Karpas-422 (cell line): ENCODE measurements at places on chromosomes 7 and 10.

DNA sequence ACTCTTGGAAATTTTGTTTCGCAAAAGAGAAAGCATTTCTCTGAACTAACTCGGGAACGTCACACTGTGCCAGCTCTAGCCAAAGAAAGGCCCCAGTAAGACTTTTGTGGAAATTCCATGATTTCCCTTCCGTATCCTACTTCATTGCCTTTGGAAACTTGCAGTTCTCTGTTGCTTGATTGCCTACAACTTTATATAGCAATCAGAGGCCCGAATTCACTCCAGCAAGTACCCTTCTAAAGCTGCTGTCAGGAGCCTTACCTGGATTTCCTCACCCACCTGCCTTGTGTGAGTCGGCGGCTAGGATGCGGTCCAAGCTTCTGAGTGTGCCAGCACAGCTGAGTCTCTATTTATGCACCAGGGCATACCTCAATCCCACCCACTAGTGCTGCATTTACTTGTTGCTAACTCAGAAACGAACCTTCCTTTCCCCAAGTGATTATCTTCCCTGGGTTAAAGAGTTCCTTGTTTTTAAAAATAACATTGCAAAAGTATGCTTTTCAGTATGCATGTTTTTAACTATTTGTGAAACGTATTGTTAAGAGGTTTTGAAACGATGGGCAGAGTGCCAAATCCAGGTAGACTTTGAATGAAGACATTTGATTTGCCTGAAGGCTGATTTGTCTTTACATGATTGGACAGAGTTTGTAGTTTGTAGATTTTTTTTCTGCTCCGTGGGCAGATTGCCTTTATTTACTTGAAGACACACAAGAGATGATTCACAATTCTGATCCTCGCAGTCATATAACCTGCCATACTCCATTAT, at the start of gene AGR2:
Gene AGR2 (minus strand): TSS at position 326 of the 766 bp plus-strand sequence. CDS start 3,203 bp downstream, outside the sequence.
- DNase-seq = no peak

DNA sequence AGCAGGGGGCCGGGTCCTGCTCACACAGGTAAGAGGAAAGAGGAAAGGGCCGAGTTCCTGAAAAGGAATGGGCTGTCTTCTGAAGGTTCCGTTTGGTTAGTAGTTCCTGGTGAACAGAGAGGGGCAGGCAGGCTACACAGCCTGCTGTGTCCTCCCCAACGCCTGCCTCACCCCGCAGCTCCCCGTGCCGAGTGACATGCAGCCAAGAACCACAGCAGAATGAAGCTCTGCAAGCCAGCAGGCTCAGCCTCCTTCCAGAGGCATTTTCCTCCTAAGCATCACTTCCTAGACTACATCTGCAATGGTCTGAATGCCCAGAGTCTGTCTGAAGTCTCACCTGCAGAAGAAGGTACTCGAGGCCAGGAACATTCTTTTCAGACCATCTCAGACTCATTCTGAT, 202.4 kb upstream of the TCERG1L start:
- DNase-seq = no peak

DNA sequence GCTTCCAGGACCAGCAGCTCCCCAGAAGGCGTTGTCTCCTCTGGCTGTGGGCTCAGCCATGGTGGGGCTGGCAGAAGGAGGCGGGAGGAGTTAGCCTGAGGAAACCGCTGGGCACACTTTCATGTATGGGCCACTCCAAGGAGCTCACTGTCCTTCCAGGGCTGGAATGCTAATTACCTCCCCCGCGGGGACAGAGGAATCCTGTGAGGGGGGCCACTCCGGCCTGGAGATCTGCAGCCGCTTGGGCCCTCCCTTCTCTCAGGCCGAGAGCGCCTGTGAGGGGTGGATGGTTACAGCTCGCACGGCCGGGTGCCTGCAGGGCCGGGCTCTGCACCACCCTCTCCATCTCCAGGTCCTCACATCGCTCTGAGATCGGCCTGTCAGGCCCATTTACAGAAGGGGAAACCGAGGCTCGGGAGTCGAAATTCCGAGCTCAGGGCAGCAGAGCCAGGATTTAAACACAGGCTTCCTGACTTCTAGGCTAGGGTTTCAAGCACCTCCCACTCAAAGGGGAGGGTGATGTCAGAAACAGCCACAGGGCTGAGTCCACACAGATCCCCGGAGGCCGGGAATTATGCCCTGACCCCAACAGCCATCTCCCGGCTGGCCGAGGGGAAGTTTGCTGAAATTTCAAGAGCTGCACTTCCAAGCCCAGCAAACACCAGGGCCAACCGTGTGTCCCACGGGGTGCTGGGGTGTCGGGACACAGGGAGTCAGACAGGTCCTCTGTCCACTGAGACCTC, 59.1 kb downstream of the PDGFA start:
- no peak for DNase-seq

GRCh38 chr7:23873306-23873705, 163.3 kb downstream of the STK31 start:
- no peak for DNase-seq

GRCh38 chr7:23012908-23013714, 819 bp downstream of the HYCC1 start:
- no peak for DNase-seq

DNA sequence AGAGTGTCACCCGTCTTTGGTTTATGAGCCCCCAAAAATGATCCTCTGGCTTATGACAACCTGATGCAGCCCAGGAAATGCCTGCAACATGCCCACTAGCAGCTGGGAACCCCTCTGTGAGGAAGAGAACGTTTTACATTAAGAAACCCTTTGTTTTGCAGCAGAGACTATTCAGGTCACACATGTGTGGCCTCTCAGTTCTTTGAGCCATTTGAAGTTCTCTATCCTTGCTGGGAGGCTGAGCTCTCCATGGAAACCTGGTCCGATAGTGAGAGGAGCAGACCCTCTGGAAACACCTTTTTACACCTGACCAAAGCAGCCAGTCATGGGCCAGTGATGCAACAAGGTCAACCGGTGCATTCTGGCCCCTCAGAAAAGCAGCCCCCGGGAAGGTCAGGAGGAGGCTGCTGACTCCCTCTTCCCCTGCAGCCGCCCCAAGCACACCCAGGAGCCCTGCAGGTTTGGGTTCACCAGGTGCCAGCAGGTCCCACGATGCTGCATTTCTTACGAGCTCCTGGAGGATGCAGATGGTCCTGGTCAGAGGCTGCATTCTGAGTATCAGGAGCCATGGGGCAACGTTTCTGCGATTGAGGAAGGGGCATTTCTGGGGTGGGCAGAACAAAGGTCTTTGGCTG, 134.3 kb downstream of the ZMYND11 start:
- DNase-seq = no peak

DNA sequence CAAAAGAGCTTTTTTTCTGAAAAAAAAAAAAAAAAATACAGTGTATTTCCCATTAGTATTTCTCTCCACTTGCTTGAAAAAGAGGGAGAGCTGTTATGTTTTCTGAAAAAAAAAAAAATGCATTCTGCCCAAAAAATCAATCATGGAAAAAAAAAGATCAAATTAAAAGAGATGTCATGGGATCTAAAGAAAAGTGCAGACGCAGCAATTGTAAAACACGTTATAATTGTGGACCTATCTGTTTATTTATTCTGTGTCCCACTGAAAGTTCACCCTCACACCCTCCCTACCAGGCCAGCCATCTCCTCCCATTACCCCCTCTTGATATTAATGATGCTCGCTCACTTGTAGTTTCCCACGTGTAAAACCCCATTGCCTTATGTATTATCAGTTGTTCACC, 674.0 kb upstream of the C7orf33 start:
- no peak for DNase-seq

GRCh38 chr7:69598487-69599285, 411 bp downstream of the AUTS2 start:
- DNase-seq = peak; percentile 72

DNA sequence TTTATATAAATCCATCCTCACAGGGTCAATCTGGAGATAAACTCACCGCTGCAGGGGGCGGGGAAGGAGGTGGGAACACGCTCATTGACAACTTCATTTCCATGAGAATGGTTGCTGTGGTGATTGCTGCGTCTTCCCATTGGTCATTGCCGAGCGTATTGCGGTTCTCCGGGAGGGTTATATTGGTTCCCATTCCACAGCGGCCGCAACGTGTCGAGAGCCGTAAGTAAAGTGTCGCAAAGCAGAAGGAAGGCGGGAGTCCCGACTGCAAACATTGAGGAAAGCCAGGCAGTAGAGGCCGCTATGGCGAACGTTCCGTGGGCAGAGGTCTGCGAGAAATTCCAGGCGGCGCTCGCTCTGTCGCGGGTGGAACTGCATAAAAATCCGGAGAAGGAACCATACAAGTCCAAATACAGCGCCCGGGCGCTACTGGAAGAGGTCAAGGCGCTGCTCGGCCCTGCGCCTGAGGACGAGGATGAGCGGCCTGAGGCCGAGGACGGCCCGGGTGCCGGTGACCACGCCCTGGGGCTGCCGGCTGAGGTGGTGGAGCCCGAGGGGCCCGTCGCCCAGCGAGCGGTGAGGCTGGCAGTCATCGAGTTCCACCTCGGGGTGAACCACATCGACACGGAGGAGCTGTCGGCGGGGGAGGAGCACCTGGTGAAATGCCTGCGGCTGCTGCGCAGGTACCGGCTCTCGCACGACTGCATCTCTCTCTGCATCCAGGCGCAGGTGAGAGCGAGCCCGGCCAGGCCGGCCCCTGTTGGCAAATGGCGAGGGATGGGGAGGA, at the start of gene KIFBP:
Gene KIFBP (plus strand): TSS at position 274 of the 787 bp plus-strand sequence. CDS start 30 bp downstream, at position 304.
- peak; percentile 97 for DNase-seq

GRCh38 chr10:110415809-110416208, 81.9 kb upstream of the DUSP5 start:
- peak; percentile 69 for DNase-seq

GRCh38 chr10:13189961-13190360, 28.6 kb downstream of the MCM10 start:
- no peak for DNase-seq

GRCh38 chr10:93023013-93023650, 37.5 kb upstream of the CYP26C1 start:
- DNase-seq = no peak

DNA sequence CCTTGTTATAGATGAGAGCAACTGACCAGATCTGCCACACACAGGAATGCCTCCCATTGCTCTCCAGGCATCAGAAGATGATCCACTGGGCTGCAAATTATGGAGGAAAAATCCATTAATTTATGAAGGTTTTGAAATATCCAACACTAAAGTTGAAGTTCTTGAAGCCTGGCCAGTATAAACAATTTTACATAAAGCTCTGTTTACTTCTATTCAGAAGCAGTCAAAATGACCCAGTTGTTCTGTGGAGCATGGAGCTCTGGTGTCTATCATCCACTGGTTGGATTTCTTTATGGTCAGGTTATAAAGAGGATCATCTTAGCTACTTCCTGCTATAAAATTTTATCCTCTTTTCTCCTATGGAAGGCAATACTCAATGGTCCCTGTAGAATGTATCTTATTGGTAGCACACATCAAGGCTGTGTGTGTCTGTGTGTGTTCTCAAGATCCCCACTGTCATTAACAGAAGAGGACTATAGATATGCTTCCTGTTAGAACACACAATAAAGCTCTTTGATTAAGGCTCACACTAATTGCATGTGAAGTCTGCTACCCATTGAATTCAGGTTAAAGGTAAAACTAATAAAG, 747.4 kb downstream of the SUGCT start:
- DNase-seq = no peak

- DNase-seq = no peak
These were observed 119.6 kb upstream of the TPK1 start for GRCh38 chr7:144955422-144955821.

DNA sequence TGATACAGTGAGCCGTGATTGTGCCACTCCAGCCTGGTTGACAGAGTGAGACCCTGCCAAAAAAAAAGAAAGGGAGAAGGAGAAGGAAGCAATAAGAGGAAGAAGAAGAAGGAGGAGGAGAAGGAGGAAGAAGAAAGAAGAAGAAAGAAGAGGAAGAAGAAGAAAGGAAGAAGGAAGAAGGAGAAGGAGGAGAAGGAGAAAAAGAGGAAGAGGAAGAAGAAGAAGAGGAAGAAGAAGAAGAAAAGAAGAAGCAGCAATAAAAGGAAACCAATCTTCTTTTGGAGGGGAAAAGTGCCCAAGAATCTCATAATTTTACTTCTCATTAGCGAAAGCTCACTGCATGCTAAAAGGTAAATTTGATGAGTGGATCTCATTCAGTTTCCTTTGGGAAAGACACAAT, 85.7 kb upstream of the GLCCI1 start:
- no peak for DNase-seq

GRCh38 chr7:46568420-46569132, 647.5 kb upstream of the IGFBP3 start:
- DNase-seq = no peak

DNA sequence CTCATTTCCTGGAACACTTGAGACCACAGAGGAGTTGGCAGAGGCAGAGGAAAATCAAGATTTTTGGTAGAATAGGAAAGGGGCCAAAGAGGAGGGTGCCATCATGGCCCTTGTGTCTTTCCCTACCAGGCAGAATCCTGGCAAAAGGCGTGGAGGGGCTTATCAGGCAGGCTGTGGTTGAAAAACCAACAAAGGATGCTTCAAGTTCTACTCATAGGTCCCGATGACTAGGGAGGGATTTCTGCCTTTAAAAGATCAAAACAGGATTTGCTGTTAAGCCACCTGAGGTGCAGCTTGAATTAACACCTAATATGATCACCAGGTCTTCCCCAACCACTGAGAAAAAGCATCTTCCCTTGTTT, 45.7 kb downstream of the BPGM start:
- no peak for DNase-seq

DNA sequence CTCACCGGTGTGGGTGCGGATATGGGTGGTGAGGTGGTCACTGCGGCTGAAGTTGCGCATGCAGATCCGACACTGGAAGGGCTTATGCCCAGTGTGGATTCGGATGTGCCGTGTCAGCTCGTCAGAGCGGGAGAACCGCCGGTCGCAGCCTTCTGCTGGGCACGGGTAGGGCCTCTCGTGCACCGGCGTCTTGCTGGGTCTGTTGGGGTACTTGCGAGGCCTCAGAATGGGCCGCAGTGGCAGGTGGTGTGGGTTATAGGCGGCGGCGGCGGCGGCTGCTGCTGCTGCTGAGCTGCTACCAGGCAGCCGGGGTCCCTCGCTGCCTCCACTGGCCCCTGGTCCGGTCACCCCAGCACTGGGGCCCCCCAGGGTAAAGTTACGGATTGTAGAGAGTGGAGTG, 2.7 kb downstream of the EGR2 start:
- no peak for DNase-seq

DNA sequence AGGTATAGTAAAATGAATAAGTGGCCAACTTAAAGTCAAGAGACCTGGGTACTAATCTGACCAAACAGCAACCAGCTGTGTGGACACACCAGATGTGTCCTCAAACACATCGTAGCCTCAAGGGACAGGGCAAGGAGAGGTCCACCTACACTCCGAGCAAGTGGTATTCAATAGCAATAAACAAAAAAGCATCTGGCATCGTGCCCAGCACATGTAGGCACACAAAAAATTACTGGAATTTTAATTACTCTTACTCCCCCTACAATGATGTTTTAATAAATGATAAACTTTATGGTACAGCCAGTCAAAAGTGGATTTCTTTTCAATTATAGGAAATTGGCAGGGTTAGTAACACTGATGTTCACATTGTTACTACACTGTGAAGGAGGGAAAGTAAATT, 3.5 kb upstream of the RGS10 start:
- DNase-seq = no peak

DNA sequence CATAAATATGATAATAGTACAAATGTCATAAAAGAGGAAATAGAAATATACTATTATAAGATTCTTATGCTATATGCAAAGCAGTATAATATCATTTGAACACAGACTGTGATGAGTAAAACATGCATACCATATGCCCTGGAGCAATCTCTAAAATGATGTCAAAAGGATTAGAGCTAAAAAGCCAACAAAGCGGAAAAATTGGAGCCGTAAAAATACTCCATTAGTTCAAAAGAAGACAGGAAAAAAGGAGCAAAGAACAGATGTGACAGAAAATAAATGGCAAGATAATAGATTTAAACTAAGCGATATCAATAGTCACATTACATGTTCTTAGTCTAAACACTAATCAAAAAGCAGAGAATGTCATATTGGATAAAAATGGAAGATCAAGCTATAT, 191.0 kb upstream of the PLPP4 start:
- no peak for DNase-seq
